ENCODE measurements at places on chromosomes 6 and 20.
A peak's percentile ranks its signal among the peaks of the same experiment; 100 is the strongest.

- DNase-seq = no peak
Measured at GRCh38 chr20:36463212-36464061, 77.9 kb upstream of the MYL9 start.

DNA sequence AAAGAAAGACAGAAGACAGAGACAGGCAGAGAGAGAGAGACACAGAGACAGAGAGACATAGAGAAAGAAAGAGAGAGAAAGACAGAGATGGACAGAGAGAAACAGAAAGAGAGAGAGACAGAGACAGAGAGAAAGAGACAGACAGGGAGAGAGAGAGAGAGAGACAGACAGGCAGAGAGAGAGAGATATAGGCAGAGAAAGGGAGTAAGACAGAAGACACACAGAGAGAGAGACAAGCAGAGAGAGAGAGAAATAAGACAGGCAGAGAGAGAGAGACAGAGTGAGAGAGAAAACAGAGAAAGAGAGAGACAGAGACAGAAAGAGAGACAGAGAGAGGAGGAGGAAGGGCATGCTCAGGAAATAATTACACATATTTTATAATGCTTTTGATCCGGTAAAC lies 758.3 kb upstream of the DEFB115 start:
- no peak for DNase-seq

- DNase-seq = no peak
Measured at GRCh38 chr6:132812756-132813172, 1.6 kb upstream of the RPS12 start.

DNA sequence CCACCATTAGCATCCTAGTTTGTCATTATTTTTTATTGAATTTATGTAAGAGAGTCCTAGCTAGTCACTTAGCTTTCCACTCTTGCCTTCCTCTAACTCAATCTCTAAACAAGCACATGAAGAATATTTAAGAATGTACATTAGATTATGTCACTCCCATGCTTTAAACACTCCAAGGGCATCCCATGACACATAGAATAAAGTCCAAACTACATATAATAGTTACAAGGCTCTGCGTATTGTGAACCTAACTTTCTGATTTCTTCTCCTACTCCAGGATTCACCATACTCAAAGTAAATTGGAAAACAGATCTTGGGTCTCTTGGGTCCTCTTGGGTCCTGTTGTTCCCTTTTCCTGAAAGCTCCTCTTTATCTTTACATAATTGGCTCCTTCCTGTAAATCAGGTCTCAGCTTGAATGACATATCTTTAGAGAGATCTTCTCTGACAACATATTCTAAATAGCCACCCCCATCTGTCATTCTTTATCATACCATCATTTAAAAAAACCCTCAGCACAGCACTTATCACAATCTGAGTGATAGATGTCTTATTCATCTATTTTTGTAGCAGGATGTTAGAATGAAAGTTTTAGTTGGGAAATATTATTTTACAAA lies 1042.4 kb upstream of the FLRT3 start:
- DNase-seq = no peak

DNA sequence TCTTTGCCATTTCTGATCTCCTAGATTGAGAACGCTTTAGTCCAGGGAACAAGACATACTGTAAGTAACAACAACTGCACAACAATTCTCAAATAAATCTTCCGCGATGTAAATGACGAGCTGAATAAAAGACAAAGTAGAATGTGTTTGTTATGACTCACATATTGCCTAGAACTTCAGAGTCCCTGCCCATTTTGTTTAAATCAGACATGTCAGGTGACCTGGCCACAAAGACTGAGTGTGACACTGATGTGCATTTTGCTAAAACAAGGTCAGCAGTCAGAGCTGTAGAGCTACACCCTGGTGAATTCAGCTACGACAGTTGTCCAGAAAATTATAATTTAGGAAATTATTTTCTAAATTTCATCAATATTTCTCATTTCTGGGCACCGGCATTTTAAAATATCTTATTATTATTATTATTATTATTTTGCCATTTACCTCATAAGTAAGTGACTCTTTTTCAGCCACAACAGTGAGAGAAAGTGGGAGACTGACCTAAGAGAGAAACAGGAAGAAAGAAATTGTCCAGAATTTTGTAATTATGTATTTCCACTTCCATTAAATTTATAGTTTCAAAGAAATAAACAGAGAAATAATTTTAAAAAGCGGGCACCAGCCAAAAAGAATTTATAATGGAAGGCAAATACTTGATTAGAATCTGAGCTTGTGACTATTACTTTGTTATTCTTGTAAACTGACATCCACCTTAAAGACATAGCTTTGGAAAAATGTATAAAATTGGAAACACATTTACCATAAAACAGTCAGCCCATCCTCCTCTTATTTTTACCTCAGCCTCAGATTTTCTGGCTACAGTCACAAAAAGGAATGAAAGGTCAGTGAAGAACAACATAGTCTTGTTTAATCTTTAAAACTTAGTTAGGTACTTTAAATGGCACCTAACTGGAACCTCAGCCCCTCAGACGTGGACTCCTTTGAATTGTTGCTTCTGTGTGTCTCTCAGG lies 157.0 kb upstream of the CITED2 start:
- no peak for DNase-seq

GRCh38 chr6:13490402-13490801 lies 3.0 kb upstream of the GFOD1 start:
- DNase-seq = no peak

GRCh38 chr6:122683989-122684651 lies 73.9 kb downstream of the PKIB start:
- DNase-seq = no peak

DNA sequence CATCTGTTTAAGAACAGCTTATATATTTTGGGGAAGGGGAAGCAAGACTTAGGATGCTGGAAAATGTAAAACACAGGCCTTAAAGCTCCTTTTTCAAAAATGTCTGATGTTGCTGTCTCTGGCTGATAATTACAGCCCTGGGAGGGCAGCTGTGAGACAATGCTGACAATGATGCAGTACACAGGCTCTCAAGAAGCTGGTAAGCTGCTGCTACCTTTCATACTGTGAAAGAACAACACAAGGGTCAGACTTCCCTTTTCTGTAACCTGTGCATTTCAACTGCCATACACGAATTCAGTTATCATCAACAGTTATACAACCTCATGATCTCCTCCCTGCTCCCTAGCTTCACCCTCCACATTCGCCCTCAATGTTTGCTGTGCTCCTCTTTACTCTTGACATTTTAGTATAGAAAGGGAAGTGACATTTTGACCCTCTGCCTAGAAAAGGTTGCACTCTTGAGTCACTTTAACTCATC lies 25.2 kb downstream of the MAP7 start:
- no peak for DNase-seq

- DNase-seq = no peak
Measured at GRCh38 chr6:90350689-90351554, 54.3 kb upstream of the BACH2 start.

- DNase-seq = no peak
Measured at GRCh38 chr6:23969344-23969743, 156.7 kb upstream of the NRSN1 start.

GRCh38 chr20:58140787-58141425 lies 87.5 kb downstream of the ANKRD60 start:
- DNase-seq = no peak

- DNase-seq = no peak
Measured at GRCh38 chr6:18978337-18979128, 591.4 kb downstream of the RNF144B start.

GRCh38 chr6:80209430-80209829 lies 103.0 kb downstream of the BCKDHB start:
- DNase-seq = no peak

DNA sequence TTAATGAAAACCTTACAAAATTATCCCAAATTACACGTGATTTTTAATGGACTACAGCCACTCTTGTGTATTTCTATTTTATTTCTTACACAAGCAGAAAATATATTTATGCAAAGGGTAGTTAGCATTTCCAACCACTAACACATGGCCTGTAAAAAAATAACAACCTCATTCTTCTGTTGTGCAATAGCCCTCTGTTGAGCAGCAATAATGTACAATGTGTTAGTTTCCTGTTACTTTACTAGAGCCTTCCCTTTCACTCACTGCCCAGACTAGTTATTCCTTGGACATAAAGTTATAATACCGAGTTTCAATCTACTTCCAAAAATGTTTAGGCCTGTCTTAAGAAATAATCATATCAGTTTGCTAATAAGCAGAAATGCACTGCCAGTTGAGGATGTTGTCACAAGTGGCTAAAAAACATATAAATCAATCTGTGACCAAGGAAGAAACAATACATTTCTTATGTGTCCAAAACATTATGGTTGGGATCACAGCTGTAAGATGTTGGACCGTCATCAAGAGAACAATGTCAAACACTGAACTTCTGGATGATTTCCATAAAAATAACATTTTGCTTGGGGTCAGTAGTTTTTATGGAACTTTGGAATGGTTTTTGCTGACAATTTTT lies 73.6 kb upstream of the RNF146 start:
- DNase-seq = peak; percentile 73

- no peak for DNase-seq
Measured at GRCh38 chr20:21921251-21921650, 215.8 kb downstream of the PAX1 start.

- no peak for DNase-seq
Measured at GRCh38 chr6:63637865-63638445, 2.4 kb downstream of the PHF3 start.

DNA sequence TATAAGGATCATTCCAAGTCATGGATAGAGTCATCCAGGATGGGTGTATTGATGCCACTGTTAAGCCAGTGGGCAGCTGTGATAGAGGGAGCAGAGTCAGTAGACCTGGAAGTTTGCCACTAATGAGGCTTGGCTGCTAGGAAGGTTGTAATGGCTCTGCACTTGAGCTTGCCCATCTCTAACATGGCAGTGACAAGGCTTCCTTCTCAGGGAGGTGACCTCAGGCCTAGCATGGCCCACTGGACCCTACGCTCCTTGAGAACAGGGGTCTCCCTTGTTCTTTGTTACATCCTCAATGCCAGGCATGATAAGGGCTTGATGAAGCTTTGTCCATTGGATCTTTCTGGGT lies 155.1 kb downstream of the CD83 start:
- DNase-seq = no peak

GRCh38 chr6:35096129-35096862 lies 44.8 kb downstream of the TCP11 start:
- peak; percentile 58 for DNase-seq

DNA sequence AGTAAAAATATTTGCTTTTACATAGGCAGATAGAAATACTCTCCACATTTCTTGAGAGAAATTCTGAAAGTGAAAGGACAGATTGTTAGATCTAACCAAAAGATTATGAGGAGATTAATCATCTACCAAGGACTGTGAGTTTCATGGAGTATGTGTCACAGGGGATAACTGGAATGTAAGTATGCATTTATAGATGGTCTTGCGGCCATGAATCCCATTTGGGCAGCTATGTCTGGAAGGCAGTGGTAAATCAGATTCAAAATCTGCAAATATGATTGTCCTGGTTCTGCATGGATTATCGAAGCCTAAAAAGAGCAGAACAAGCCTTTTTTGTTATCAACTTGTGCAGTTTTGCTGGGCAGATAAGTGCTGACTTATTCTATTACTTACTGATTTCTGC lies 293.8 kb downstream of the RFPL4B start:
- DNase-seq = peak; percentile 63

- DNase-seq = no peak
Measured at GRCh38 chr6:41334482-41335040, 847 bp upstream of the NCR2 start.

DNA sequence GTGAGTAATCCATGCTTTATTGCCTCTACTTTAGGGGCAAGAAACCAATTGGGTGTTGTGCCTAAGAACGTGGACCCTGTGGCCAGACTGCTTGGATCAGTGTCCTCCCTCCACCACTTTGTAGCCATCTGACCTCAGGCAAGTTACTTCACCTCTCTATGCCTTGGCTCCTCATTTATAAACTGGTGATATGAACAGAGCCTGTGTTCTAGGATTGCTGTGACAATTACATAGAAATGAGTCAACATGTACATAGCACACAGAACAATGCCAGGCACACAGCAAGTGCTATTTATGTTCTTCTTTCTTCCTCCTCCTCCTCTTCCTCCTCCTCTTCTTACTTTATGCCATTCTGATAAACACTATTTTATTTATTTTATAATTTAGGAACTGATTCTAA lies 339.4 kb downstream of the CD83 start:
- no peak for DNase-seq

DNA sequence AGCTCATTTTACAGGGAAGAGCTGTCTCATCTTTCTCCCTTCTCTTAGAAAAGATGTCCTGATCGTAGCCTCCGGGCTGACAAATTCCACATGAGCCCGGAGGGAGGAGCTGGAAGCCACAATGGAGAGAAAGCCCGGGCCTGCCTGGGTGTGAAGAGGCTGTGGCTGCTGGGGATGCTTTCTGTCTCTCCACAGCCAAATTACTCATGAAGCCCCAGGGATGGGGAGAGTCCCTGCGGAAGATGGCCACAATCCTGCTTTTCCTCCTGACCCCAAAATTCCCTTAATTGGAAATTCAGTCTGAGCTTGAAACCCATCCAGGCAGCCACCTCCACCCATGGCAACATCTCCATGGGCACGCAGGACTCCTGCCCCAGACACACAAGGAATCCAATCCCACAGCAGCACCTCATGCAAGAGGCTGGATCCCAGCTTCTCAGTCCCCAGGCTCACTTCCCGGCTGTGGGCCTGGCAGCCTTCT lies 32.4 kb downstream of the JPH2 start:
- DNase-seq = no peak

- no peak for DNase-seq
Measured at GRCh38 chr6:51738614-51739013, 348.8 kb downstream of the PKHD1 start.

GRCh38 chr20:24762371-24762770 lies 186.7 kb upstream of the CST7 start:
- no peak for DNase-seq

- no peak for DNase-seq
Measured at GRCh38 chr6:2132416-2132815, 113.0 kb downstream of the GMDS start.

DNA sequence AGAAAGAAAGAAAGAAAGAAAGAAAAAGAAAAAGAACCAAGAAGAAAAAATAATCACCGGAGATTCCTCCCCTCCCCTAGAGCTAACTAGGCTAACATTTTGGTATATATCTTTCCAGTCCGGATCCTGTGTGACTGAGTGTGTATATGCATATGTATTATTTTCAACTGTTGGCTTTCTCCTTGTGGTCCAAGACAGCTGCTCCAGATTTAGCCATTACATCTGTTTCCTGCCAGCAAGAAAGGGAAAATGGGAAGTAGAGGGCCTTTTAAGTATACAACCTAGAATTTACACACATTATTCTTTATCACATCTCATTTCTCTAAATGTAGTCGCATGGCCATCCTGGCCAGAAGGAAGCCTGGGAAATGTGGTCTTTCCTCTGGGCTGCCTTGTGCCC lies 15.2 kb downstream of the SLC52A3 start:
- DNase-seq = no peak

GRCh38 chr20:58492795-58493524 lies 22.2 kb downstream of the APCDD1L start:
- no peak for DNase-seq

DNA sequence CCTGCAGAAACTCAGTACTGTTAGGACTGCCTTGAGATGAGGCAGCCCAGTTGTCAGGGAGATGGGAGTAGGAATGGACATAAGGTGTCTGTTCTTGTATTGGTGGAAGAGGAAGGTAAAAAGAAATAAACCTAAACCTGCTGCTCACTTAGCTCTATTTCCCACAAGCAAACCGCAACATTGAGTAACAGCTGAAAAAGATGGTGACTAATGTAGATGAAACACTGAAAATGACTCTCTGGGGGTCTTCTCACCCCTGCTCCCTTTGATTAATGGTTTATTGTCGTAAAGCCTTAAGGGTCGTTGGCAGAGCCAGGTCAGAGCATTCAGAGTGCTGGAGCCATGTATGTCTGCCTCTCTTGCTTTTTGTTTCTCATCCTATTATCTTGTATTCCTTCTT lies 87.5 kb downstream of the FOXO3 start:
- DNase-seq = no peak

- no peak for DNase-seq
Measured at GRCh38 chr6:26124781-26125685, 37.8 kb downstream of the HFE start.

Measured in AG09309 (cell line).